Stimulated activated CD8-positive, alpha-beta memory T cell treated with anti-CD3 and anti-CD28 coated beads, Interleukin-2, amount 100 ng/mL, for 48 hours (primary cell): ENCODE measurements at places on chromosomes 11 and 22.
A peak's percentile ranks its signal among the peaks of the same experiment; 100 is the strongest.

DNA sequence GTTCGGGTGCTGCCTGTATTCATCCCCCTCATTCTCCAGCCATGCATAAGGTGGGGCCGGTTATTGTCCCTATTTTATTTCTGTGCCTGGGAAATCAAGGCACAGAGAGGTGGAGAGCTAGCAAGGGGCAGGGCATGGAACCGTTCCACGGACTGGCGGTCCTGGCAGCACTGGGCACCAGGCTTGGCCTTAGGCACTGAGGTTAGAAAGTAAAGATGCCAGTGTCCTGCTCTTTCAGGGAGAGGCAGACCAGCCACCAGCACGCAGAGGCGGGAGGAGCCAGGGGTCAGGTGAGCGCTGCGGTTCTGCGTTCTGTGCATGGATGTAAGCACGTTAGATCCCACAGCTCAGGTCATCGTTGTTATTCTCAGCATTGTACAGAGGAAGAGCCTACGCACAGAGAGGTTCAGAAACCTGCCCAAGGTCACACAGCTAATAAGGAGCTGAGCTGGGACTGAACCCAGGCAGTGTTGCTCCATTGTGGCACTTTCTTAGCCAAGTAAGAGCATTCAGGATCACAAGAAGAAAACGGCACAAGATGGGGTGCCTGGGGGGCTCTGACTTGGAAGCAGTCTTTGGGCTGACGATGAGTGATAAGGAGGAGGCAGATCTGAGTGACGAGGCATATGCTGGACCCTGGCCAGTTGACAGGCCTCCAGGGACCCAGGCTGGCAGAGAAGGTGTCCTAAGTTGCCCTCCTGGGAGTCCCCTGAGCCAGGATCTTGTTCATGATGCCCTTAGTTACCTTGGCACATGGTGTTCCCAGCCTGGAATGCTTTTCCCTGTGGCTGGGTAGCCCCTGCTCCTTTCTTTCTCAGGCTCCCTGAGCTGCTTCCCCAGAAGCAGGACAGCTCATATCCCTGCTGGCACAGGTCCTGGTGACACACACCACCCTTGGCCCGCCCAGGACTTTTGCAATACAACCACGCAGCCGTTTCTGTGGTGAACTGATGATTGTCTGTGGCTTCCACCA lies 41.1 kb downstream of the OSBPL5 start:
- DNase-seq, result no peak

GRCh38 chr22:32020117-32020516 lies 22.9 kb upstream of the SLC5A1 start:
- no peak for DNase-seq

- DNase-seq, result no peak
These were observed 26.5 kb downstream of the DAGLA start for GRCh38 chr11:61706452-61707400.

DNA sequence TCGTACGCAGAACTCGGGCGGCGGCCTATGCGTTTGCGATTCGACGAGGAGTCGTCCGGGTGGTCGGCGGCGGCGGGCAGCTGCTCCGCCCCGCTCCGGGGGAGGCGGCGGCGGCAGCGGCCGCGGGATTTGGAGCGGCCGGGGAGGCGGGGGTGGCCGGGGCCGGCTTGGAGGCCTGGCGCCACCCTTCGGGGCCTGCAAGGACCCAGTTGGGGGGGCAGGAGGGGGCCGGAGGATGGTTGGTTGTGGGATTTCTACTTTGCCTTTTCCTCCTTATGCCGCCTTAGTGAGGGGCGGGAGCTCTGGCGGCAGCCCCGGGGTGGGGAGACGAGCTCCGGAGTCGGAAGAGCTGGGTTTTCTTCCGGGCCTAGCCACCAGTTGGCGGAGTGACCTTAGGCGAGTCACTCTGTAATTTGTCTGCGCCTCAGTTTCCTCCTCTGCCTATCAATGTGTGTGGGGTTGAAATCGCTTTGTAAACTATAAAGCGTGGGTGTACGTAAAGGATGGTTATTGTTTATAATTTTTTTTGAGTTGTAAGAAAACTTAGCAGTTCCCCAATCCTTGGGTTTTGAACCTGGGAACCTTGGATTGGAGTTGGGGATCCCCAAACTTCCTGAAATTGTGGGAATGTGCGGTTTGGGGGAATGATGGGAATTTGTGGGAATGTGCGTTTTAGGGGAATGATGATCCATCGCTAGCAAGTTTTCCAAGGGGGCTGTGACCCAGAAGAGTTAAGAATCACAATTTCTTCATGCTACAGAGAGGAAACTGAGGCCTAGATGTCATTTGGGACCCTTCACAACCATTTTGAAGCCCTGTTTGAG lies 679 bp downstream of the TUG1 start:
- DNase-seq, result peak; percentile 30

DNA sequence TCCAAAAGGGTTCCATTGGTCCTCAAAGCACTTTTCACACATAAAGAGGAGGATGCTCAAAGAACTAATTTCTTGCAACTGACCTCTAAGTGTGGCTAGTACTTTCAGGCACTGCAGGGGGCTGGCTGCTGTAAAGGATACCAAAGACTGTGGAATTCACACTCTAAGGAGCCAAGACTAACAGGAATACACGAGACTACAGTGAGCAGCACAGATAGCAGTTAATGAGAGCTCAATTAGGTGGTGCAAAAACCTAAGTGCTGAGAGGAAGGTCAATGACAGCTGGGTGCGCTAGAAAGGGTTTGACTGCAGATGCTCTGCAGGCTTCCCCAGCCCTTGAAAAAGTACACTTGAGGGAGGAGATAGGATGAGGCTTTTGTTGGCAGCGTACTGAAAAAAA lies 124.3 kb upstream of the NTM start:
- no peak for DNase-seq

GRCh38 chr22:48807155-48807554 lies 1020.5 kb downstream of the BRD1 start:
- DNase-seq, result no peak

DNA sequence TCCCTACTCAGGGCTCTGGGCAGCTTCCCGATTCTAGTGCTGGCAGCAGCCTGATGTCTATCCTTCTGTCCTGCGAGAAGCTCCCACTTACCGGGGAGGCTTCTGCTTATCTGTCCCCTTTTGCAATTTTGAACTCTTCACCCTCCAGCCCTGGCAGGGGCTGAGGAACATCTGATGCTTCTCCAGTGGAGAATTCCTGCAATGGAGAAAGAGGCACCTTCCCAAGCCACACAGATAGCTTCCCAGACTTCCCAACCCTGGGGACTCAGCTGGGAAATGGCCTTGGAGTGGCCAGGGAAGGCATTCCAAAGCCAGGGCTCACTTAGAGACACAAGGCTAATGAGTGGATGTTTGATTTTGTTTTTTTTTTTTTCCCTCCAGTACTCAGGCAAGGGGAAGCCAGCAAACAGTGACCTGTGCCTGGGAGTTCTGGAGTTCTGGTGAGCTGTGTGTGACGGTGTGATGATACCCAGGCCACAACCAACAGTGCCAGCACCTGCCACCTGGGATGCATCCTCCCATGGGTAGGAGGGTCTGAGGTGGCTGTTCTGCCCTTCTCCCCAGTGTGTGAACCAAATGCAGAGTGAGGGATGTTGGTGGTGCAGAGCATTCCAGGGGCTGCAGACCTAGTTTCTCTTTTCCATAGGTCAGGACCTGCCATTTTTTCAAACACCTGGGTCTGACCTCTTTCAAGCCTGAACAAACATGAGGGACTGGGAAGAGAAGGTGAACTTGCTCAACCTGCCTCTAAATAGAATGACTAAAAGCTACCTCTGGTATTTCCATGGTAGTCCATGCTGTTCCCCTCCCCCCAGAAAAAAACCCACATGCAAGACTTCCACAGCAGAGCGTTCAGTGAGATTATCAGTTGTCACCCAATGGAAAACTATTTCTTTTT lies 95.1 kb downstream of the CCDC81 start:
- DNase-seq, result no peak

GRCh38 chr22:43263645-43264514 lies 76.9 kb upstream of the TTLL12 start:
- peak; percentile 74 for DNase-seq

DNA sequence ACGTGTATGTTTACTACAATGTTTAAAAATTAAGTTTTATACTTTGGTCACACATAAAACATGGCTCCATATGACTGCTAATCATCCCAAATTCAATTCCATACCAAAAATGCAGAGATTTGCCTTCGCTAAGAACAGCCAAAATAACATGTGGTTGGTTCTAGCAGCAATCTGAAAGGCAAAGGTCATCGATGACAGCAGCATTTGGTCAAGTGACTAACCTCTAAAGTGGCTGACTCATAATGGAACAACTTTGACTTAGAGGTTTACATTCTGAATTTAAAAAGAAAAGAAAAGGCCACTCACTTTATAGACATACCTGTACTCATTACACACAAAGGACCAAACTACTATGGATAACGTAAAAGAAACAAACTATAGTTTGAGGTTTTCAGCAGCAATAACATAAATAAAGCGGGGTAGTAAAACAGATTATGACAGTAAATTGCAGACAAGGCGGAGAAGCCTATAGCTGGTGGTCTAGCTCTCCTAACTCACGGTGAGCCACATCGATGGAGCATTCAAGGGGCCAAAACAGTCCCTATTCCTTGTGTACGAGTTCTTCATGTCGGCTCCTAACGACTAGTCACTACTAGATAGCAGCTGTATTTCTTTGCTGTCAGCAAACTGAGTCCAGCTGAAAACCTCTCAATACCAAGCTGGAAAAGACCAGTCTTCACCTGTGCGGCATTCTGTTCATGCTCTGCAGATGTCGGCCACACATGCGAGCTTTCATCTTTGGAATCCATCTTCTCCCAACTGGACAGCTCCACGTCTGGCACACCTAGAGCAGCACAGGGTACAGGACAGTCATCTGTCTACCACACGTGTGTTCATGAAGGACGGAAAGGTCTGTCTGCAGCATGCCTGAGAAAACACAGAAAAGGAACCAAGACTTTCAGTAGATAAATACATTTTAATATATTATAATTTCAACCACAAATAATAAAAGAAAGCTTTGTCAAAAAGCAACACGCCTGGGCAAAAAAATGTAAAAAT lies 42.1 kb downstream of the PRDM10 start:
- DNase-seq, result no peak

- DNase-seq, result no peak
These were observed 15.0 kb downstream of the SLC1A2 start for GRCh38 chr11:35404388-35404775.

GRCh38 chr11:123166071-123166559 lies 28.9 kb downstream of the CLMP start:
- no peak for DNase-seq

GRCh38 chr11:125902277-125902926 lies 604 bp downstream of the PUS3 start:
- DNase-seq, result no peak

DNA sequence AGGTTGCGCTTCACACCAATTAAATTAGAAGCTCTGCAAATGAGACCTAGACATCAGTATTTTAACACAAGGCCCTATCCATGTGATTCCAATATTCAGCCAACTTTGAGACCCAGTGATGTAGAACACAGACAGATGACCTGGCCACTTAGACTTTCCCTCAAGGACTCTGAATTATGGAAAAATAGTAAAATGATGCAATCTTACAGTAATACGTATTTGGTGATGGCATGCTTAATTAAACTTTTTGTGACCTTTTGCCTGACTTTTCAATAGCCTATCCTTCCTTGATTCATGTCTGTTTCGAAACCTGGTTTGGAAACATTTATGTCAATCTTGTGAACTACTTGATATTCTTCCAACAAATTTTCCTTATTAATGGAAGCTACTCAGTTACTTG lies 521.2 kb downstream of the KCNA4 start:
- no peak for DNase-seq

DNA sequence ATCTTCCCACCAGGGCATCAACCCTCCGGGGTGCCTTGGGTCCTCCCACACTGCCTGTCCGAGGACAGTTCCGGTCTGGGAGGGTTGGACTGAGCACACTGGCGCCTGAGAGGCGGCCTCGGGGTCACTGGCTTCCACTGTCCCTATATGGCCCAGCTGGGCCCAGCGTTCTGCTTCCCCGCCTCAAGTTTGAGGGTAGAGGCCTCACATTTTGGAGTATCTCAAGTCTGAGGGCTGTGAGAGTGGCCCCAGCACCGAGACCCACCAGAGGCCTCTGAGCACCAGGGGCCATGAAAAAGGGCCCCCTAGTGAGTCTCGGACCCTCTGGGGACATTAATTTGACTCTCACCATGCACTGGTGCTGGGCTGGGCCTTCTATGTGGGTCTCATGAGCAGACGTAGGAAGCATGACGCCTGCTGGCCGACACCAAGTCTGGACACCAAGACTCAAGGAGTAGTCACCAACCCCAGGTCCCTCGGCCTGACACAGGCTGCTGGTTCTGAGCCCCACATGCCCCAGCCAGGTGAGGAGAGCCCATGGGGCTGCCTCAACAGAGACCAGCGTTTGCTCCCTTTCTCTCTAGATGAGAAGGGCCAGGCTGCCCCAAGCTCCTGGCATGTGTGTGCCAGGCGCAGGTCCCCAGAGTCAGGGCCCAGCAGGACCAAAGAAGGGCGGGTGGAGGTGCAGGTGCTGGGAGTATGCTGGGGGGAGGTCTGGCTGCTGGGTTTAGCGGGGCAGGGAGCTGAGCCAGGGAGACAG lies 27.5 kb downstream of the ARVCF start:
- no peak for DNase-seq

DNA sequence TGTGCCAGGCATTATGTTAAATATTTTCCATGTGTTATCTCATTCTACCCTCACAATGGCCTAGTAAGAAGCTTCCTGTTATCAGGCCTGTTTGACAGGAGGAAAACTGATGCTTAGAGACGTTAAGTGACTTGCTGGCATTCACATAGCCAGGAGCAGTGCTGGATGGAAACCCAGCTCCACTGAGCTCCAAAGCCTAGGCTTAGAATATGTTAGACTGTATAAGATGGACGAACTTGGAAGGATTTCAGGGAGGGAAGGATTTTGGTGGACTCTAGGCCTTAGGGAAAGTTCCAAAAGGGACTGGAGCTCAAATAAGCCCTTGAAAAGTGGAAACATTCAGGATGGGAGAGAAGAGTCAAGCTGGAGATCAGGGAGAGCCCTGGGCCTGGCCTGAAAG lies 2.1 kb downstream of the CD44 start:
- DNase-seq, result no peak

DNA sequence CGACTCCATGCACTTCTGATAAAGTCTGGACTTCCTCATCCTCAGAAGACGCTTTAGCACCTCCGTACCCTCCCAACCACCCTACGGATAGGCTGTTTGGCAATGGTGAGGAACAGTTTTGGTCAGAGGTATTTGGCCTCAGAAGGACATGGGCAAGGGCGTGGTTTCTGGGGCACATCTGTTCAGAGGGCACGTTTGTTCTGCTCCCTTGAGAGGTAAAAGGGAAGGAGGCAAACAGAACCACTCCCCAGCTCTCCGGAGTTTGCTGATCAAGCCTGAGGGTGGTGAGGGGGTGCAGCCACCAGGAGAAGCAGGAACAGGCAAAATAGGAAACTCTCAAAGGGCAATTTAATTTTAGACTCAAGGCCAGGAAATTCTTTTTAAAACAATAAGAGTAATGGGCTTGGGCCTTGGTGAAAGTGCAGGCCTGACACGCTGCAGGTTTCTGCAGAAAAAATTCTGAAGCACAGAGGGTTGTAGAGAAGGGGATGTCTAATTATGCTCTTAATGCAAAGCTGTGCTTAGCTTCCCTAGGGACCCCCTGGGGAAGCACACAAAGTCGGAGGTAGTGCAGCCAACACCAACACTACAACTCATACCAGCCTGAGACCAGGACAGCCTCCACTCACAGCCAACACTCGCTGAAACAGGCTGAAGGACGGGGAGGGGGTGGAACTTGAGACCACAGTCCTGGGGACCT lies 23.3 kb downstream of the ETS1 start:
- DNase-seq, result no peak

GRCh38 chr22:39348909-39349505 lies 784 bp upstream of the SYNGR1 start:
- no peak for DNase-seq

GRCh38 chr22:45353786-45354185 lies 44.1 kb downstream of the FAM118A start:
- no peak for DNase-seq
